Adrenal gland (tissue), 19 donors: ENCODE measurements at places on chromosomes 16 and 17. TPM values are rescaled to one million over a fixed set of nuclear protein-coding genes. Genes with fewer than 3 reads are reported as not detected.

GRCh38 chr16:23182679-23183542, at the start of gene SCNN1G:
TSS of gene SCNN1G (plus strand) at chr16:23182745. CDS start at chr16:23186272, 3,527 bp downstream.
- peaks cover 38% of the 10 kb centered on the region for H3K27me3 ChIP-seq
- no peaks in the 10 kb centered on the region for H3K36me3 ChIP-seq
- no peak within 1 kb of the TSS for H3K27ac ChIP-seq
- no peak for DNase-seq

- H3K4me1 ChIP-seq = no peaks in the 10 kb centered on the region
- H3K36me3 ChIP-seq = no peaks in the 10 kb centered on the region
- no peak for DNase-seq
Observed at GRCh38 chr16:12462426-12463280, 341.0 kb downstream of the CPPED1 start.

DNA sequence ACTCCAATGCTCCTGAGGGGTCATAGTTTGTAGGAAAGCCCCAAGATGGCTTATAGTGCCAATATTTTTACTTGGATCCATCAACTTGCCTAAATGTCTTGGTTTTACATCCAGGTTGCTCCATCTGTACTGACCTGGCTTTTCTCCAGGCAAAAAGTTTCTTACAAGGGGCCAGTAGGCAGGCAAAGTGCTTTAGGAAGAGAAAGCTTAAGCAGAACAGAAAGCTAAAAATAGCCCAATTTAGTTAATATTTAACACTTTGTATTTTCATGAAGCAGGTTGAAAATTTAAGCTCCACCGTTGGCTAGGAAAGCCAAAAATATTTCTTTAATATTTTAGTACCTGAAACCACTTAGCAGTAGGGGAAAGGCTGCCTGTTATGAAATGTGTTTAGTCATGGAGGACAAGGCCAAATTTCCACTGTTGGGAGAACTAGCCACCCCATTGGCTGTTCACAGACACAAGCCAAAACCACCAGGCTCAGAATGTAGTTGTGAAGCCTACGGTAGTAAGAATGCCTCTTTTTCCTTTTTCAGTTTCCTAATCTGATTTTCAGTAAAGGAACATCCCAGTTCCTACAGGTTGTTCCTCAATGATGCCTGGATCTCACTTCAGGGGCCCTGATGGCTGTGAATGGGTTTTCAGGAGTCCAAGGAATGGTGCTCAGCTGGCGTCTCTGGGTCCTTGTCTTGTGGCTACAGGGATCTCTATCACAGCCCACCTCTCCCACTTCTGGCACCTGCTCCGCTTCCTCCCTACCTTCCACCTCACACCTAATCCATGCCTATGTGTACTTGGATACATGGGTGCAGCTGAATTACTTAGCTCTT, 324.8 kb downstream of the PMP22 start:
- no peaks in the 10 kb centered on the region for H3K36me3 ChIP-seq
- no peak overlapping the region for H3K27ac ChIP-seq
- peaks cover 5% of the 10 kb centered on the region for H3K27me3 ChIP-seq
- no peak overlapping the region for H3K4me3 ChIP-seq
- DNase-seq = peak; percentile 44

DNA sequence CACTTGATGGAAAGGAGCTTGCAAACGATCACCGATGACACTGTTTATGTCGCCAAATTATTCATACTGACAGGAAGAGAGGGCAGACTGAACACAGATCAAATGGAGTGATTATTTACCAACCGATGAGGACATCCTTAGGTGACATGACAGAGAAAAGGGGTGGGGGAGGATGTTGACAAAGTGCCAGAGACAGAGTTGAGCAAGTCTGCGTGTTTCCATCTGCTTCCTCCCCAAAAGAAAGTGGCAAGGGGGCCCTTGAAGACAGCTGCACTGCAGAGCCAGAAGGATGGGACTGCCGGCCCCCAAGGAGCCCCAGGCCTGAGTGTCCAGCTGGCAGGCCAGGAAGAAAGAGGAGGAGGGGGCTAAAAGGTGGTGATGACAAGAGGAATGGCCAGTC, 191.0 kb upstream of the RPL38 start:
- no peak overlapping the region for H3K27ac ChIP-seq
- H3K27me3 ChIP-seq = no peaks in the 10 kb centered on the region
- no peaks in the 10 kb centered on the region for H3K36me3 ChIP-seq
- H3K4me3 ChIP-seq = no peak overlapping the region
- H3K4me1 ChIP-seq = no peaks in the 10 kb centered on the region

DNA sequence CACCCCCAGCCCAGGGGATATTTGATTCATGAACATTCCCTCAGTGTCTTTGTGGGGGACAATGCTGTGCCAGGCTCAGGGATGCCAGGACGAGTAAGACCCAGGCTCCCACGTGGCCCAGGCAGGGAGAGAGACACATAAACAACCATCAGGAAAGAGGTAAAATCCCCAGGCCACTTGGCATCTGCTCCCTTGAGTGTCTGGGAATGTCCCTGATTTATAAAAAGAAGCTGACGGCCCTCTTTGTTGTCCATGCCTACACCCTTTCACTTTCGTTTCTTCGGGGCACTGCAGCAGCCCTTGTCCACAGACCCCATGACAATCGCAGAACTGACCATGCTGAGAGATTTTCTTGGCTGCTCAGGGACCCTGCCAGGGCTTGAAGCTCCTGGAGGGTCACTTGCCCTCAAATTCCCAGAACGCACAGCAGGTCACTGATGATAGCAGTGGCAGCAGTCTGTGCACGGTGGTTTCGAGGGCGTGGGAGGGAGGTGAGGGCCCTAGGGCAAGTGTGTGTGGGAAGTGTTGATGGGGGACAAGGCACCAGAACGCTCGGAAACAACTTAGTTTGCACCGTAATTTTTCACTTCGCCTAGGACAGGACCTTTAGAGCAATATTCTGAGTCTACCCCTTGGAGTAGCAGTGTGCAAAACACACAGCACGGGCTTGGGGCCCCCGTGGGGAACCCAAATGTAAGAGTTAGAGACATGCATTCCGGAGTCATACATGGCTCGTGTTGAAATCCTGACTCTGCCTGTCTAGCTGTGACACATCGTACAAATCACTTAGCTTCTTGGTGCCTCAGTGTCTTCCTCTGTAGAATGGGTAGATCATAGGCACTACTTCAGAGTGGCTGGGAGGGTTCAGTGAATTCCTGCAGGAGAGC, 4.7 kb downstream of the NOD2 start:
- H3K36me3 ChIP-seq = no peaks in the 10 kb centered on the region
- no peak for DNase-seq
- no peak overlapping the region for H3K27ac ChIP-seq
- no peaks in the 10 kb centered on the region for H3K27me3 ChIP-seq
- H3K4me3 ChIP-seq = peak overlapping the region; percentile 13

DNA sequence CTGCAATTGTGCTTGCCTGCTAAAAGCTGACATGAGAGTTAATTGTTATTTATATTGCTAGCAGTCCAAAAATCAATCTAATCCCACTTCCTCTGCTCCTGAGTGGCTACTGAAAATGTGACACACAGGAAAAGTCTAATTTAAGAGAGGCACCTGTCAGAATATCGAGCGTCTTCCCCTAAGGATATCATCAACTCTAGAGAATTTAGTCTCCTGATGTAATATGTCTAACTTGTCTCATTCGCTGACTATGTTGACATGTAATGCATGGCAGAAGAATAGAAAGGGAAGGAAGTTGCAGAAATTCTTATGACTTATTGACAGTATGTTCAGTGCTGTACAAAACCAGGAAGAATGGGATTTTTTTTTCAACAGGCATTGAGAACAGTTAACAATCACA, 893.4 kb upstream of the CDH8 start:
- H3K27ac ChIP-seq = no peak overlapping the region
- H3K4me3 ChIP-seq = no peak overlapping the region
- no peaks in the 10 kb centered on the region for H3K36me3 ChIP-seq
- no peak for DNase-seq
- H3K27me3 ChIP-seq = no peaks in the 10 kb centered on the region

GRCh38 chr16:88619859-88620815, 18.2 kb upstream of the IL17C start:
- no peak overlapping the region for H3K4me3 ChIP-seq
- H3K4me1 ChIP-seq = no peaks in the 10 kb centered on the region
- H3K36me3 ChIP-seq = peaks cover 31% of the 10 kb centered on the region
- H3K27ac ChIP-seq = no peak overlapping the region
- no peak for DNase-seq

- H3K27me3 ChIP-seq = no peaks in the 10 kb centered on the region
- H3K36me3 ChIP-seq = no peaks in the 10 kb centered on the region
- H3K27ac ChIP-seq = no peak overlapping the region
- H3K4me1 ChIP-seq = peaks cover 10% of the 10 kb centered on the region
- no peak overlapping the region for H3K4me3 ChIP-seq
Observed at GRCh38 chr16:8623634-8624033, 2.1 kb downstream of the METTL22 start.

TEX14 gene
- total RNA-seq = 0.69 TPM

GRCh38 chr16:59108374-59108773, 374.3 kb upstream of the GOT2 start:
- no peak for DNase-seq
- no peaks in the 10 kb centered on the region for H3K36me3 ChIP-seq
- no peaks in the 10 kb centered on the region for H3K27me3 ChIP-seq
- H3K4me1 ChIP-seq = no peaks in the 10 kb centered on the region
- H3K27ac ChIP-seq = no peak overlapping the region

- H3K36me3 ChIP-seq = no peaks in the 10 kb centered on the region
- no peaks in the 10 kb centered on the region for H3K27me3 ChIP-seq
- H3K27ac ChIP-seq = peak overlapping the region; percentile 55
- DNase-seq = peak; percentile 23
Observed at GRCh38 chr16:138049-138417, 440 bp downstream of the NPRL3 start.

GRCh38 chr17:34178092-34178491, 77.0 kb upstream of the CCL2 start:
- no peak overlapping the region for H3K4me3 ChIP-seq
- H3K36me3 ChIP-seq = no peaks in the 10 kb centered on the region
- DNase-seq = no peak
- H3K27me3 ChIP-seq = no peaks in the 10 kb centered on the region
- H3K4me1 ChIP-seq = peaks cover 6% of the 10 kb centered on the region
- H3K27ac ChIP-seq = no peak overlapping the region

SMTNL2 gene
- 0.67 TPM for total RNA-seq

DNA sequence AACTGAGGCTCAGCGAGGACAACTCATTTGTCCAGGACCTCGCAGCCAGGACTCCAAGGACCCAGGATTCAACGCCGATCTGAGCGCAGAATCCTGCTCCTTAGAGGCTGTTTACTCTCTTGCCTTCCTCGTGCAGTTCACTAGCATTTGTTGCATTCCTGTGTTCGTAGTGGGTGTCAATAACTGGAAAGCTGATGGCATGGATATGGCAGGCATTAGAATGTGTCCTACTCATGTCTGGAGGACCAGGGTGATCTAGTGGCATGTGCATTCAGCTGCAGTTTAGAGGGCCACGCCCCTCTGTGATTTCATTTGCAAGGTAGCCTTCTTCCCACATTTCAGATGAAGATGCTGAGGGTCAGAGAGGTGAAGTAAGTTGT, 510 bp downstream of the CRISPLD2 start:
- H3K27ac ChIP-seq = peak overlapping the region; percentile 21
- DNase-seq = no peak
- H3K36me3 ChIP-seq = no peaks in the 10 kb centered on the region
- peaks cover 10% of the 10 kb centered on the region for H3K27me3 ChIP-seq

G6PC3 gene
- 114 TPM for total RNA-seq

- peak; percentile 73 for DNase-seq
- H3K36me3 ChIP-seq = no peaks in the 10 kb centered on the region
- H3K4me3 ChIP-seq = no peak overlapping the region
- no peak overlapping the region for H3K27ac ChIP-seq
Observed at GRCh38 chr17:63919311-63919723, 678 bp upstream of the GH1 start.

CDRT15L2 gene
- total RNA-seq = not detected

- H3K27me3 ChIP-seq = no peaks in the 10 kb centered on the region
- no peaks in the 10 kb centered on the region for H3K36me3 ChIP-seq
- peak within 1 kb of the TSS; percentile 89 for H3K27ac ChIP-seq
- peak; percentile 72 for DNase-seq
- H3K4me1 ChIP-seq = peaks cover 33% of the 10 kb centered on the region
- H3K4me3 ChIP-seq = peak within 1 kb of the TSS; percentile 59
Observed at GRCh38 chr17:74431568-74432423, at the start of gene GPRC5C. TSS of gene GPRC5C (plus strand) at chr17:74432088. CDS start at chr17:74439777, 7,689 bp downstream.

- H3K27ac ChIP-seq = no peak overlapping the region
- no peak overlapping the region for H3K4me3 ChIP-seq
- H3K27me3 ChIP-seq = no peaks in the 10 kb centered on the region
- H3K4me1 ChIP-seq = peaks cover 9% of the 10 kb centered on the region
Observed at GRCh38 chr17:81578561-81579225, 26.5 kb upstream of the FAAP100 start.

GRCh38 chr16:266258-267164, 9.2 kb downstream of the RGS11 start:
- H3K4me1 ChIP-seq = no peaks in the 10 kb centered on the region
- no peak overlapping the region for H3K4me3 ChIP-seq
- no peak overlapping the region for H3K27ac ChIP-seq
- peaks cover 38% of the 10 kb centered on the region for H3K36me3 ChIP-seq
- no peak for DNase-seq

DNA sequence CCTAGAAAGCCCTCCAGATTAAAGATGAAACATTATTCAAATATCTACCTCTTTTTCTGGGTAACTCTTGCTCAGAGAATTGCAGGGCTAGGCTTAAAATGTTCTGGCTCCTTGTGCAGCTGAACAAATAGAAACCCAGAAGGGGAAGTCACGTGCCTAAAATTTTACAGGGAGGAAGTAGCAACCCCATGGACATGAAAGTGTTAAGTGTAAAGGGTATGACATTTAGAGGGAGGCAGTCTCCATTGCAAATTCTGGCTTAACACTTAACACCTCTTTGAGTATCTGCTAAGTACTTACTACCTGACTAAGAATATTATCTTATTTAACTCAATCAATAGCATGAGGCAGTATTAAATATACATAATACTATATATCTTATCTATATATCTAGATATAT, 376.1 kb upstream of the ERCC4 start:
- no peaks in the 10 kb centered on the region for H3K4me1 ChIP-seq
- no peaks in the 10 kb centered on the region for H3K36me3 ChIP-seq
- no peak overlapping the region for H3K4me3 ChIP-seq
- H3K27ac ChIP-seq = no peak overlapping the region

DNA sequence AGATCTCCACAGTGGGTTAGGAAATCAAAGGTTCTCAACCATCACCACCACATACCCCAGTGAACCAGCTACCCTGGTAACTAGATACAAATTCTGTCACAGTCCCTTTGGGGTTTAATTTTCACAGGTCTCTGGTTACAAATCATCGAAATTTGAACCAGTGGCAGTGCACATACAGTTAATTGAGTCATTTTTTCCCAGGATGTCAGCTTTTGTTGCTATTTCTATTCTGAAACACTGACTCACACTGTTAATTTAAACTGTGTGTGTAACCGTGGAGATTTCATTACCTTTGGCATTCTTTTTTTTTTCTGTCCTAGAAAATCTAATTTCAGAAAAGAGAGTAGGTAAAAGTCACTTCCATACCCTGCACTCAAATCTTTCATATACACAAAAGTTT, 511.5 kb downstream of the TOX3 start:
- H3K36me3 ChIP-seq = no peaks in the 10 kb centered on the region
- H3K4me3 ChIP-seq = no peak overlapping the region
- no peak overlapping the region for H3K27ac ChIP-seq
- no peaks in the 10 kb centered on the region for H3K4me1 ChIP-seq
- no peak for DNase-seq
